ENCODE measurements at places on chromosomes 2 and 18.

GRCh38 chr2:140808820-140809219 is 1322.0 kb downstream of the LRP1B start:
- no peak for DNase-seq

DNA sequence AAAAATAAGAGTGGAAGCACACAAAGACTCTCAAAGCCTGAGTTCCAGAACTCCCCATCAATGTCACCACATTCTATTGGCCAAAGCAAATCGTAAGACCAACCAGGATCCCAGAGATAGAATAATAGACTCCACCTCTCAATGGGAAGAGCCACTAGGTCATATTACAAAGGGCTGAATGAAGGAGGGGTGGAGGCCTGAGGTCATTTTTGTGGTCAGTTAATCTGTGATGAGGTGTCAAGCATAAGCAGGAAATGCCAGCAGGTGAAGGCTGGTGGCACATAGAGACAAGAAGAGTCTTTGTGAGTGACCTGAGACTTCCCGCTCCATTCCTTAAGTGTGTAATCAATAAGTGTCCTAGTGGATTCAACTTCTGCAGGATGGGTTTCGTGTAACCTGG is 144.3 kb downstream of the TFCP2L1 start:
- DNase-seq: no peak

DNA sequence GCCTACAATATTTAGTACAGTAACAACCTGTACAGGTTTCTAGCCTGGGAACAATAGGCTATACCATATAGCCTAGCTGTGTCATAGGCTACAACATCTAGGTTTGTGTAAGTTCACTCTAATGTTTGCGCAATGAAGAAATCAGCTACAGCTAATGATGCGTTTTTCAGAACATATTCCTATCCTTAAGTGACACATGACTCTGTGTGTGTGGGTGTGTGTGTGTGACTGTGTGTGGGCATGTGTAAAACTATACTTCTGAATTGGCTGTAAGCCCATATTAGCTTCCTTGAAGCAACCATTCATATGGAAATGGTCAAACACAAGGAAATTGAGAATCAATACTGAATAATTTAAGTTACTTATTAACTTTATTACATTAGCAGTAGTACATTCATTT is 120.8 kb upstream of the SULT1C3 start:
- no peak for DNase-seq

DNA sequence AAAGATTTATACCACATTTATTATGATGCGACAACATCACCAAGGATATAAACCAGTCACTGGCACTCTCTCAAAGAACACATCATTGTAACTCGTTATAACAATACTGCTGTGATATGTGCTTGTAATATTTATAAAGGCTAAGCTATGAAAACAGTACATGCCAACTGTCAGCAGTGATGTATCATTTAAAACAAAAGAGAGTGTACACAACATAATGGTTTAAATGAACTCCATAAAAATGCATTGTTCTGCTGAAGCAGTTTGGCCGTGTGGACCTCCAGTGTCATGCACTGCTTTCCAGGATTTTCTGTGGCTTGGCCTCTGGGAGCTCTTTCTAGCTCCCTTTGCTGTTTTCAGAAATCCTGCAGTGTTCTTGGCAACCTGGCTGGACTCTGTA is 215.6 kb downstream of the MTX2 start:
- DNase-seq: no peak
